ENCODE measurements at places on chromosomes 11 and 22. TPM values are rescaled to one million over a fixed set of nuclear protein-coding genes. Genes with fewer than 3 reads are reported as not detected.
A peak's percentile ranks its signal among the peaks of the same experiment; 100 is the strongest.

GRCh38 chr11:61841636-61842527 is 13.8 kb downstream of the FADS2 start:
- no peak for DNase-seq

DNA sequence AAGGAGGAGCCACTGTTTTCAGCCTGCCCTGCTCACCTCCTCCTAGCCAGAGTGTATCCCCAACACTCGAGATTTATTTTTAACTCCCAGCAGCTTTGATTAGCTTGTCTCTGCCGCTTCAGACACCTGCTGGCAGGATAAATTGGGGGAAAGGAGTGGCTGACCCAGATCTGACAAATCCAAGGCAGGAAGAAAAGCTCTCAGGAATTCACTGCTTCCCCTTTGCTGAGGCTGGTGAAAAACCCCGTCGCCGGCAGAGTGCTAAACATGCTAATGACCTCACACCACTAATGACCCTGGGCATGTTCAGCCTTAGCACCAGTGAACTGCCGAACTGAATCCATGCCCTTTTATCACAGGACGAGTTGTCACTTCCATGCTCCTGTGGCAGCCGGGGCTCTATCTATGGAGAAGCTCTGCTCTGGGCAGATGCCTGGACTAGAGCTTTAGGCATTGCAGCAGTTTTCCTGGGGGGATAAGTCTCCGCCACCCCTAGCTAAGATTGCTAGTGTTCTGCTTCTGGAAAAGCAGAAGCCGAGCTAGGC is 52.2 kb downstream of the FEZ1 start:
- DNase-seq: no peak

- DNase-seq: no peak
Observed at GRCh38 chr22:40352763-40353162, 6.5 kb downstream of the ADSL start.

DNA sequence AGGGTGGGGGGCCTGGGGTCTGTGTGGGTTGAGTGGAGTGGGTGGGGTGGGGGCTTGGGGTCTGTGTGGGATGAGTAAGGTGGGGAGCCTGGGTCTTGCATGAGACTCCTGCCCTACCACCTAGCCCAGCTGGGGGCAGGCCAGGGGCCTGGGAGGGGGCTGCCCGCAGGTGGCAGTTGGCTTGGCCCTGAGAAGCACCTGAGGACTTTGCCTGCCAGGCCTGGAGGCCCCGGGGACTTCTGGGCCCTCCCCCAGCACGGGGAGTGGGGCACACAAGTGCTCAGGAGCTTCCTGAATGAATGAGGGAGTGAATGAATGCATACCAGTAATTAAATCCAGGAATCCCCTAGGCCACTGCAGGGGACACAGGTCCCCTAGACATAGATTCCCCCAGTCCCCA is 6.6 kb downstream of the PHLDA2 start:
- DNase-seq: no peak

DNA sequence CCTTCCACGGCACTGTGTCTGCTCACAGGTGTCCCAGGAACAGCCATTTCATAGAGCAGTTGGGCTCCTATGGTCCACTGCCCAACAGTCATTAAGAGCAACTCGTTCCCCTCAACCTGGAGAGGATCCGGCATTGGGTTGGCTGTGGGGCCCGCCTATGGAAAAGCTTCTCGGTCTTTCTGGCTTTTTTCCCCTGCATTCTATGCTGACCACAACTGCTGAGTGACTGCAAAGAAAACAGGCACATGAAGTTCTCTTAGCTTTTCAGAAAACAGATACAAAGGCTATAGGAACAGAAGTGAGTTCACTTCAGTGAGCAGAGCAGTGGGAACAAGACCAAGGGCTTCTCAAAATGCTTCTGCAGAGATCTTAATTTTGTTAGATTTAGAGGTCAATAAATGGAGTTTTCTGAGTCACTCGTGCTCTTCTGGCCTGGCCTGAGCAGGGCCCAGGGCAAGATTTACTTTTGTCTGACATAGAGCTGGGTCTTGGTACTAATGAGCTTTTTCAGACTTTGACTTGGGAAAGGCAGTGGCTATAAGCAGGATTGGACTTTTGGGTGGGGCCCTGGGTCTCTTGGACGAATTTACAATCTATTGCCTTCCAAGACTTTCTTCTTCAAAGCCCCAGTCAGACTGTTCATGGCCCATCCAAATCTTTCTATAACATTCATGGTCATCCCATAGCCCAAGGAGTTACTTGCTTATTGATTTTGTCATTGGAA is 13.6 kb upstream of the APOL5 start:
- DNase-seq: no peak

DNA sequence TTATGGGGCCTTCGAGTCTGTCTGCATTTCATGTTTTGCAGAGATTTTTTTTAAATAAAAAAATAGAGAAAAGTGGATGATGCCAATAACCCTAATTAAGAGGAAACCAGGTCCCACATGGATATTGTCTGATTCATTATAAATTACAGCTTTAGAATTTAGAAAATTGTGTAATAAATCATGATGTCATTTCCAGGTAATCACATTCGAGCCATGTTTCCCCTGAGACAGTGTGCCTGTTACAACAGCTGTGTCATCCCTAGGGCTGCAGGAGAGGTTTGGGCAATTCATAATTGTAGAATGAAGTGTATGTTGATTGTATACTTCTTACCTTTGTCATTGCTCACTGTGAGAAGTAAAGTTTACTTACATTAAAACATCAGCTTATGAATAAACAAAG is 38.3 kb downstream of the NCAM1 start:
- DNase-seq: no peak

- DNase-seq: no peak
Observed at GRCh38 chr11:78659326-78660270, 84.9 kb upstream of the NARS2 start.

GRCh38 chr11:1082346-1082727 is 7.7 kb downstream of the MUC2 start:
- no peak for DNase-seq

- DNase-seq: no peak
Observed at GRCh38 chr11:57566905-57567514, 462 bp downstream of the UBE2L6 start.

DNA sequence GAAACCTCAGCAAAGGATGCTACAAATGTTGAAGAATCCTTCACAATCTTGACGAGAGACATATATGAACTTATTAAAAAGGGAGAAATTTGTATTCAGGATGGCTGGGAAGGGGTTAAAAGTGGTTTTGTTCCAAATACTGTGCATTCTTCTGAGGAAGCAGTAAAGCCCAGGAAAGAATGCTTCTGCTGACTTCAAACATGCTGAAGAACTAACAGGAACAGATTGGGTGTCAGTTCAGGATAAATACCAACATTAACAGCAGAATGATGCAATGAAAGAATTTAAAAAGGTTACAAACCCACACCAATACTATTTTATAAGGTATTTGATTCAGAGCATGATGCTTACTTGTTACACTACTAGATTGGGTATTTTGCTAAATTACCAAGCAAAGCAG is 33.9 kb downstream of the RAB39A start:
- no peak for DNase-seq

GRCh38 chr11:102317768-102318103 is 452 bp downstream of the BIRC3 start:
- no peak for DNase-seq

- peak; percentile 67 for DNase-seq
Observed at GRCh38 chr11:20131788-20132666, 28.2 kb downstream of the DBX1 start.

DNA sequence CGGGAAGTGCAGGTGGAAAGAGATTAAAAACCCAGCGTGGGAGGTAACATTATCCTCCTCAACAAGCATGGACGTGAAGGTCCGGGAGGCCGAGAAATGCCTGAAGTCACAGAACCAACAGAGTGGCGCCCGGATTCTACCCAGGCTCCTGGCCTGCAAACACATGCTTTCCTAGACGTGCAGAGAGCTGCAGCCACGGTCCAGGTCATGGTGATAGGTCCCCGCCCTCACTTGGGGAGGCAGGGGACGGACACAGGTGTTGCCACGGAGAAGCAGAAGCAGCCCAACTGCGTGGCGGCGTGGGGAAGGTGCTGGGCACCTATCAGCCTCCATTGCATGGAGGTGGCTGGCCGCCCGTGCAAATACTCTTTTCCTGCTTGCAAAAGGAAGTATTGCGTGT is 148.8 kb downstream of the MPPED1 start:
- no peak for DNase-seq

CRYBB2 gene
- total RNA-seq: not detected

RIN1 gene
- 4.3 TPM for total RNA-seq

UCP2 gene
- 66.4 TPM for total RNA-seq

ARHGEF17 gene
- 55.7 TPM for total RNA-seq

KCNC1 gene
- 10.2 TPM for total RNA-seq

All from neural crest cell (in vitro differentiated cells).